ENCODE measurements at places on chromosomes 5 and 9.

- no peaks in the 10 kb centered on the region for H3K27me3 ChIP-seq
- no peak for DNase-seq
- H3K4me3 ChIP-seq = no peak overlapping the region
Observed at GRCh38 chr5:14201325-14202045, 58.3 kb downstream of the TRIO start.

- no peak for DNase-seq
- H3K36me3 ChIP-seq = no peaks in the 10 kb centered on the region
- H3K27ac ChIP-seq = no peak overlapping the region
- no peak overlapping the region for H3K4me3 ChIP-seq
- H3K4me1 ChIP-seq = no peaks in the 10 kb centered on the region
Observed at GRCh38 chr5:151553130-151553670, 37.9 kb downstream of the FAT2 start.

- H3K27me3 ChIP-seq = peaks cover 52% of the 10 kb centered on the region
- no peak for DNase-seq
- no peaks in the 10 kb centered on the region for H3K36me3 ChIP-seq
- peaks cover 27% of the 10 kb centered on the region for H3K4me1 ChIP-seq
Observed at GRCh38 chr5:43010935-43011315, 29.2 kb downstream of the ANXA2R start.

- peaks cover 11% of the 10 kb centered on the region for H3K27me3 ChIP-seq
- H3K36me3 ChIP-seq = no peaks in the 10 kb centered on the region
- no peaks in the 10 kb centered on the region for H3K4me1 ChIP-seq
- no peak overlapping the region for H3K4me3 ChIP-seq
- DNase-seq = no peak
- no peak overlapping the region for H3K27ac ChIP-seq
Observed at GRCh38 chr9:4375424-4376200, 75.7 kb upstream of the GLIS3 start.

DNA sequence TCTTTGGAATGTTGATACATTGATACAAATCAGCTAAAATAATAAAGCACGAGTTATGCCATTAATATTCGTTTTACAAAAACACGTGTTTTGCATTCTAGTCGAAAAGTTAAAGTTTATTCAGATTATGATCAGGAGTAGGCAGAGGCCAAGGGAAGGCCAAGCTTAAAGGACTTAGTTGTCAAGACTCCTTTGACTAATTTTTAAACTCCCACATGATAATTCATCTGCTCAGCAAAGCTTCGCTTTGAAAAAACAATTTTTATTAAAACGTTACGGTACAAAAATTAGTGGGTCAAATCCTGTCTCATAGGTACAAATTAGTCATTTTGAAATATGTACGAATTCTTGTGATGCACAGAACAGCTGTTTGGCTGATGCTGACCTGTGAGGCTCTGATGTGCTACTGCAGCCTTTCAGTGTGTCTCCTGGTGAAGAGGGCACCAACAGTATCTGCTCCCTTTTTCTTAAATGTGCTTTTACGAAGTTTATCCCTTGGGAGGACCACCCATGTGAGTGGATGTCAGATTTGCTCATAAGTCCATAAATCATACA, 23.0 kb upstream of the NR3C1 start:
- H3K27ac ChIP-seq = no peak overlapping the region
- H3K4me3 ChIP-seq = no peak overlapping the region
- H3K27me3 ChIP-seq = no peaks in the 10 kb centered on the region
- no peaks in the 10 kb centered on the region for H3K36me3 ChIP-seq
- no peak for DNase-seq

DNA sequence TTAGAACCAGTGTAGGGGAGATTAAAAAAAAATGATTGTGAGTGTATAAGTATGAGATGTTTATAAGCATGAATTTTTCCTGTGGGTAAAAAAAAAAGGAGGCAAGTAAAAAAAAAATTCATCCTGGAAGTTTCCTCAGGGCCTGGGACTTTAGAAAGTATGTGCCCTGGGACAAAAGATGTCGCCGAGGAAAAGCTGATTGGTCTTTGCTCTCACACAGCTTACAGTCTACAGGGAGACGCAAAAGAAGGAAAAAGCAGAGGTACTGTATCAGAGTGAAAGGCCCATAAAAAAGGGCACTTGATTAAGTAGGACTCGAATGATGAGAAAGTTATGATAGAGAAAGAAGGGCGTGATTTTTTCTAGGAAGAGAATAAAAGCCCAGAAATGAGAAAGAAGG, 501.4 kb upstream of the MEF2C start:
- no peak overlapping the region for H3K27ac ChIP-seq
- H3K36me3 ChIP-seq = no peaks in the 10 kb centered on the region
- no peaks in the 10 kb centered on the region for H3K27me3 ChIP-seq
- H3K4me1 ChIP-seq = no peaks in the 10 kb centered on the region

- no peak for DNase-seq
- H3K4me1 ChIP-seq = no peaks in the 10 kb centered on the region
- H3K27ac ChIP-seq = no peak overlapping the region
- no peaks in the 10 kb centered on the region for H3K36me3 ChIP-seq
Observed at GRCh38 chr5:40494631-40495236, 185.0 kb upstream of the PTGER4 start.

- H3K27ac ChIP-seq = no peak overlapping the region
- peaks cover 24% of the 10 kb centered on the region for H3K4me1 ChIP-seq
- no peaks in the 10 kb centered on the region for H3K36me3 ChIP-seq
- H3K27me3 ChIP-seq = no peaks in the 10 kb centered on the region
- no peak overlapping the region for H3K4me3 ChIP-seq
Observed at GRCh38 chr9:111099199-111100008, 61.1 kb upstream of the LPAR1 start.

DNA sequence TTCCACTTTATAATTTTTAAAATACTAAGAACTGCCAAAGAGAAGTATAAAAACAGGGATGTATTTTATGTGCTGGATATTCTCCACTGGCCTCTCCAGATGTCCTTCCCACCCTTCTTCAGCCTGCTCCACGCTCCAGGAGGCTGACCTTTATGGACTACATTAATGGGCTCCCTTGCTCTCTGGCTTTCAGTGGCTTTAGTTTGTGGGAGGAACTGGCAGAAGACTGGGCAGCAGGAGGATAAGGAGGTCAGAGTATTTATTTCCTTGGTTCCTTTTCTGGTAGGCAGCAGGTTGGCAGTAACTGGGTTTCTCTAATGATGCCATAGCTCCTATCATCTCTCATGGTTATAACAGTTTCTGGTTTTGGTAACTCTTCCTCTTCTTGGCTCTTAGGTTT, 133.9 kb downstream of the PAM start:
- peaks cover 7% of the 10 kb centered on the region for H3K36me3 ChIP-seq
- peaks cover 19% of the 10 kb centered on the region for H3K4me1 ChIP-seq
- H3K27ac ChIP-seq = no peak overlapping the region
- no peaks in the 10 kb centered on the region for H3K27me3 ChIP-seq

GRCh38 chr5:74679966-74680365, 5.1 kb upstream of the HEXB start:
- no peak overlapping the region for H3K4me3 ChIP-seq
- H3K27me3 ChIP-seq = no peaks in the 10 kb centered on the region
- DNase-seq = no peak
- peaks cover 8% of the 10 kb centered on the region for H3K4me1 ChIP-seq
- H3K27ac ChIP-seq = no peak overlapping the region

GRCh38 chr9:5764130-5764868, 68.6 kb downstream of the ERMP1 start:
- H3K36me3 ChIP-seq = peaks cover 29% of the 10 kb centered on the region
- no peak overlapping the region for H3K27ac ChIP-seq
- DNase-seq = no peak
- H3K4me1 ChIP-seq = no peaks in the 10 kb centered on the region

- H3K4me3 ChIP-seq = no peak overlapping the region
- DNase-seq = no peak
- H3K4me1 ChIP-seq = no peaks in the 10 kb centered on the region
- no peaks in the 10 kb centered on the region for H3K36me3 ChIP-seq
Observed at GRCh38 chr9:8916771-8917170, 1117.2 kb upstream of the DMAC1 start.

DNA sequence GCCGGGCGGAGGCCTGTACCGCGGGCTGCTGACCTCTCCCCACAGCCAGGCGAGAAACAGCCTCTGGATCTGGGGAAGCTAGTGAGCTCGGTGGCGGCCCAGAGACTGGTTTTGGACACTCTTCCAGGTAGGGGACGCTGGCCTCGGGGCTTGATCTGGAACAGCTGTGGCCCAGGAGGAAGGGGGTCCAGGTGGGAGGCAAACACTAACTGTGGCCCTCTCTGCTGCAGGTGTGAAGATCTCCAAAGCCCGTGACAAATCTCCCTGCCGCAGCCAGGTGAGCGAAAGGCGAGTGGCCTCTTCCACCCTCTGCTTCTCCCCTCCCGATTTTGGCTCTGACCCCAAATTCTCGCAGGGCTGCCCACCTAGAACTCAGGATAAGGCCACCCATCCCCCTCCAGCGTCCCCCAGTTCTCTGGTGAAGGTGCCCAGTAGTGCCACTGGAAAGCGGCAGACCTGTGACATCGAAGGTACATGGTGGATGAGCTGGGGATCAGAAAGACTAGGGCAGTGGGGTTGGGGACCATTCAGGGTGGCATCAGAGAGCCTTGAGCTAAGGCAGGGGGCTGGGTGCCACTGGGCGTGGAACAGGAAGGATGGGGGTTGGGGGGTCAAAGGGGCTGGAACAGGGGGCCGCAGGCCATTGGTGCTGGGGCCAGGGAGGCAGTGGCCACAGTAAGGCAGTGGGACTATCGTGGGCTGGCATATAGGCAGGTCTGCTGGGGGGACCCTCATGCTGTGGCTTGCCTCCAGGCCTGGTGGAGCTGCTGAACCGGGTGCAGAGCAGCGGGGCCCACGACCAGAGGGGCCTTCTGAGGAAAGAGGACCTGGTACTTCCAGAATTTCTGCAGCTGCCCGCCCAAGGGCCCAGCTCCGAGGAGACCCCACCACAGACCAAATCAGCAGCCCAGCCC, 12.9 kb upstream of the SLC34A1 start:
- H3K4me3 ChIP-seq = peak overlapping the region; percentile 76
- peaks cover 12% of the 10 kb centered on the region for H3K27me3 ChIP-seq

GRCh38 chr9:87535817-87536539, 38.3 kb downstream of the DAPK1 start:
- H3K27ac ChIP-seq = no peak overlapping the region
- H3K36me3 ChIP-seq = peaks cover 6% of the 10 kb centered on the region
- no peak for DNase-seq
- H3K4me3 ChIP-seq = no peak overlapping the region
- H3K4me1 ChIP-seq = peaks cover 33% of the 10 kb centered on the region

- H3K36me3 ChIP-seq = no peaks in the 10 kb centered on the region
- no peak for DNase-seq
- H3K4me1 ChIP-seq = peaks cover 4% of the 10 kb centered on the region
- no peak overlapping the region for H3K4me3 ChIP-seq
- peaks cover 10% of the 10 kb centered on the region for H3K27me3 ChIP-seq
Observed at GRCh38 chr5:140718266-140718592, 18.0 kb downstream of the ZMAT2 start.

DNA sequence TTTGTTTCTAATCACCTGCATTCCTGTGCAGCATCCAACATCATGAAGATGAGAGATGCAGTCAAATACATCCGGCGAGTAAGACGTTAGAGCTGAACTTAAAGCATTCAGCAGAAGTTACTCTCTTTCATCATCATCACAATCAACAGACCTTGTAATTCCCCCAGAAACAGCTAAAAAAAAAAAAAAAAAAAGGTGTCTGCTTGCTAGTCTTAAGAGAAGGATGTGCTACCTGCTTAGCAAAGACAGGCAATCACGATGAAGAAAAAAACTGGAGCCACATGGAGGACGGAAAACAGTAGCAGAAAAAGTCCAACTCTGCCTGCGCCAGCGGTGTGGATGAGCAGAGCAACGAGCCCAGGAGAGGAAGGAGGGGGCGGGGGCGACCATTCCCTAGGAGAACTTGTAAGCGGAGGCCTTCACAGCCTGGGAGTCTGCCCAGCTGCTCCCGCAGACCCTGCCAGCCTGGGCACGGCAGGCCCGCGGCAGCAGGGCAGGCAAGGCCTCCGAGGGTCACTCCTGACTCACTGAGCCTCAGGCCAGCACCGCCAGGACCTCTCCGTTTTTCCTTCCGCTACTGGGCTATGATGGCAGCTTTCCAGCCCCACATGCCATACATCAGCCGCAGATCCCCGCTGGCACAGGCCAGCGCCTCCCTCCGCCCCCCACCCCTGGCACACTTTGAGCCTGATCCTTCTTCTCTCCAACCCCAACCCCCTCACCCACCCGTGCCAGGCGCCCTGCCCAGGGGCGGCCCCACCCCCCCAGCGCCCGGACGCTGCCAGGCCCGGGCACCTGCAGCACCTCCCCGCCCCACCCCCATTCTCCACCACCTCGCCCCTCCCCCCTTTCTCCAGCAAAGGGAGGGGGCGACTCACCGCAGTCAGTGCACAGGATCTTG, 1.4 kb downstream of the NRG2 start:
- DNase-seq = peak; percentile 23
- peaks cover 21% of the 10 kb centered on the region for H3K4me1 ChIP-seq
- H3K4me3 ChIP-seq = peak overlapping the region; percentile 81
- no peak overlapping the region for H3K27ac ChIP-seq
- H3K27me3 ChIP-seq = peaks cover 82% of the 10 kb centered on the region
- H3K36me3 ChIP-seq = no peaks in the 10 kb centered on the region

GRCh38 chr9:91180240-91180929, 181.3 kb downstream of the AUH start:
- DNase-seq = no peak
- H3K4me3 ChIP-seq = no peak overlapping the region
- no peaks in the 10 kb centered on the region for H3K36me3 ChIP-seq
- H3K27me3 ChIP-seq = no peaks in the 10 kb centered on the region
- H3K27ac ChIP-seq = no peak overlapping the region
- H3K4me1 ChIP-seq = no peaks in the 10 kb centered on the region

DNA sequence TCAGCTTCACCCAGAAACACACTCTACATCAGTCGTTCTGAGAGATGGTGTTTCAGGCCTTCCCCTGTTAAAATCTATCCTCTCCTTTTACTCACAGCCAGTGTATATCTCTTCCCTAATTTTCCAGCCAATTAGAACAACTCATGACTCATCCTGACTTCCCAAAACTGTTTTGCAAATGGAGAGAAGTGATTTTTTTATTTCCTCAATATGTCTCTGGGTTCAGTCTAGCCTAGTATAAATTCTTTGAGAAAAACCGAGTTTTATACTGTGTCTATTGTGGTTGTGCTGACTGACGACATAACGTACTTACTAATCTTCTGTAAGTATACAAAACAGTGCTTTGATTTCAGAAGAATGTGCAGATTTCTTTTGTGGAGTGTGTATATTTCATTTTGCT, 28.4 kb upstream of the CAST start:
- no peak overlapping the region for H3K4me3 ChIP-seq
- no peak for DNase-seq
- no peak overlapping the region for H3K27ac ChIP-seq
- no peaks in the 10 kb centered on the region for H3K27me3 ChIP-seq
- no peaks in the 10 kb centered on the region for H3K36me3 ChIP-seq
- peaks cover 4% of the 10 kb centered on the region for H3K4me1 ChIP-seq

All from neural crest cell (in vitro differentiated cells).